ENCODE measurements at places on chromosomes 2 and 18. TPM values are rescaled to one million over a fixed set of nuclear protein-coding genes. Genes with fewer than 3 reads are reported as not detected.

DRC1 gene
- not detected for total RNA-seq

DNA sequence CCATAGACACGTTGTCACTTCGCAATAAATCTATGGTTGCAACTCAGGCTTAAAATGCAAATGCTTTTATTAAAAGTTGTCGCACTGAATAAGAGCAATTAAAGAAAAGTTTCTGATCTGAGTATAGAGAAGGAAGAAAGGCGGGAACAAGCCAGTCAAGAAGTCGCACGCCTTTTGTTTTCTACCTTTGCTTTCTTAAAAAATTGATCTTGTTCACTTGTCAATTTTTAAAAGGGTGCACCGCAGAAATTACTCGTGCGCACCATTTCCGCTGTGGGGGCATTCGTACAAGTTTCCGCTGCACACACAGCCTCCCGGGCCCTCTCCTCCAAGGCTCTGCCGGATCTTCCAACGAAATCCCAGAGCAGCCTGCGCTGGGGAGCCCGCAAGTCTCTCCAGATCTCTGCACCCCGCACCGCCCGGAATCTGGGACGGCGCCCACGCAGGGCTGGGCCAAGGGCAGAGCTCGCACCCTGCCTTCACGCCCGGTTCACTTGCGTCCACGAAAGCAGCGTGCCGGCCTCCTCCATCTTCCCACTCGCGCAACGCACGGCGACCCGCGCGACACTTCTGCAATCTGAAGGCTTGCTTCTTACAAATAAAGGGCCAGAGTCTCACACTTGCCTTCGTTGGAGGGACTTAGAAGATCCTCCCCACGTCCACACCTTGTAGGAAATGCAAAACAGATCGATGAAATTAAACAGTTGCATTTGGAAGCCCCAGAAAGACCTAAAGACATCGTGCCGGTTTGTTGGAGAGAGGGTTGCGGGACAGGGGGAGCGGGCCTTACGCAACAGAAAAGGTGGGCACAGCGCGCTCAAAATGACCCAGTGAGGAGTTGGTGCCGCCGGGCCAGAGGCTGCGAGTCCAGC lies 2.6 kb upstream of the SALL3 start:
- DNase-seq = no peak

CHRND gene
- not detected for total RNA-seq

DNA sequence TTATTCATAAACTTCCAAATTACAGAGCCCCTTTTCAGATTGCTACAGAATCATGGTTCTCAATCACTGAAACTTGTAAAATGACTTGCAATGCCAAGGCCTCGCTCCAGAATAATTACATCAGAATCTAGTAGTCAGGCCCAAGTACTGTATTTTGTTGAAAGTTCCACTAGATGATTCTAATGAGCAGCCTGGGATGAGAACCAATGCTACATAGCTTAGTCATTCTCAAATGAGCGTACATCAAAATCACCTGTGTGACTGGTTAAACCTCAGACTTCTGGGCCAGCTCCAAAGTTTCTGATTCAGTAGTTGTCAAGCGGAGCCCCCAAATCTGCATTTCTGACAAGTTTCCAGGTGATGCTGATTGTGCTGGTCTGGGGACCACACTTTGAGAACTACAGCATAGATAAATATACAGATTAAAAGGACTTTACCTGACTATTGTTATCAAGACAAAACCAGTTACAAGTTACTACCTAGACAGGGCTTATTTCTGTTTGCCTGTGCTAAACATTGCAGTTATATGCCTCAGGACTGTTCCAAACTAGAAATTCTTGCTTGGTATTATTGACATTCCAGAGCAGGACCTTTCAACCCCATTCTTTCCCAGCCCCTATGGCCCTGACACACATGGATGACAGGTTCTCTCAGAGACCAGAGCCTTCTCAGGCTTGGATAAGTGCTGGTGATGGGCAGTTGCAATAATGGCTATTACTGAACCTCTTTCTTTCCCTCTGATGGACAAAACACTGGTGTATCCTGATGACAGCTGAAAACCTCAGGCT lies 83.1 kb downstream of the UPP2 start:
- DNase-seq = no peak

DNA sequence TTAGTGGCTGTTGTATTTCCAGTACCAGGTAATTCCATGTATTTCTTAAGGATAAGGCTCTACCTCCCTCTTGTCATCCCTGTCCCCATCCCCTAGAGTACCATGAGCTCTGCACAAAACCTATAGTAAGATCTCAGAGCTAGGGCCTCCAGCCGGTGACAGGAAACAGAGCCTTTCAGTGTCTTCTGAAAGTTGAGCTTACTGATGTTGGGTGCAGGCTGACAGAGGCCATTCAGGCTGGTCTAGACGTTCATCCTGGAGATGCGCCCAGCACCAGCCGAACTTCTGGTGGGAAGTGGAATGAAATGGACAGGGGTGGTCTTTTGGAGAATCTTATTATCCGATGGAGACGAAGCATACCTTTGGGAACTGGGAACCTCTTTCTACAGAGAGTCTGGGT lies 16.7 kb upstream of the LYPD6B start:
- no peak for DNase-seq

DNA sequence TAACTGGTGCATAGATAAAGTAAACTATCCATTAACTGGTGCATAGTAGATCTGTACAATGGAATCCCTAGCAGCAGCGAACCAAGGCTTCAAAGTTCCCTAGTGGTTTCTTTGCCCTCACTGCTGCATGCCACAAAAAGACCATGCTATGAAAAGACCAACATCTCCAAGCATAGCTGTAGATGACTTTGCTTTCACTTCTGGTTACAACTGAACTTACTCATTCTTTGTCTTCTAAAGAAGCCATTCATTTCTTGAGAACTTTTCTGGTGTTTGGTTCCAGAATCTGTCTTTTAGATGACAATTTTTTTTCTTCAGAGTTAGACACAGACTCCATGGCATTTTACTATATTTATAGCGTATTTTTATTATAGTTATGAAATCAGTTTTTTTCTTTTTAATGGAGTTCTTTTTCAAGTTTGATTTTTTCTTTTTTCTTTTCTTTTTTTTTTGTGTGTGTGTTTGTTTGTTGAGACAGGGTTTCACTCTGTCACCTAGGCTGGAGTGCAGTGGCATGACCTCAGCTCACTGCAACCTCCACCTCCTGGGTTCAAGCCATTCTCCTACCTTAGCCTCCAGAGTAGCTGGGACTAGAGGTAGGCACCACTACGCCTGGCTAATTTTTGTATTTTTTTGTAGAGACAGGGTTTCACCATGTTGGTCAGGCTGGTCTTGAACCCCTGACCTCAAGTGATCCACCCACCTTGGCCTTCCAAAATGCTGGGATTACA lies 63.6 kb downstream of the SLC35F5 start:
- peak; percentile 32 for DNase-seq

DNA sequence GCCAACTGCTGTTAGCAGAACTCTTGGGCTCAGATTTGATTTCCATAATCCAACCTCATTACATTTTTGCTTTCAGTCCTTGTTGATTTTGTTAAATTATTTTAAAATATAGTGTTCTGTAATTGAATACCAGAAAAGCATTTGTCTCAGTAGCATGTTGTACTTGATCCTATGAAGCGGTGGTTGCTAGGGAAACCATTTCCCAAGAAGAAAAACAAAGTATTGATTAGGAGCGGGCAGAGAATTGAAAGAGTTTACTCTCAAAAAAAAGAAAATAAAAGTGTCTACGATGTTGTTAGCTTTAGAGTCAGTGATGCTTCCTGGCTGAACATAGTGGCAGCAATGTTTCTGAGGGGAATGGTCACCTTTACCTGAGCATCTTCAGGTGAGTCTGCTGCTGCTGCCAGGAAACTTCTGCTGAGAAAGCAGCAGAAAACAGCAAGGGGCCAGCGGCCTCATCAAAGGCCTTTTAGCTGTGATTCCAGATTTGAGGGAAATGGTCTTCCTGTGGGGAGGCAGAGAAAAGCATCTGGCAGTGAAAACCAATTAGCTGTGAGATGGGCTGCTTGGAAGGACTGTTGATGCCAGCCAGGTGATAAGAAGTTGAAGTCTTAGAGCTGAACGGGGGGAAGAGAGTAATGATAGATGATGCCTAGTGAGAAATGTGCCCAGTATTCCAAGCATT lies 37.1 kb downstream of the CRIM1 start:
- no peak for DNase-seq

GRCh38 chr2:73891276-73891901 lies 1.4 kb upstream of the ACTG2 start:
- no peak for DNase-seq

GRCh38 chr2:9053534-9053931 lies 50.0 kb upstream of the MBOAT2 start:
- DNase-seq = no peak

PROM2 gene
- 0.37 TPM for total RNA-seq

TMEM169 gene
- 0.93 TPM for total RNA-seq

CNDP2 gene
- total RNA-seq = 164 TPM

MEMO1 gene
- 71.3 TPM for total RNA-seq

DNA sequence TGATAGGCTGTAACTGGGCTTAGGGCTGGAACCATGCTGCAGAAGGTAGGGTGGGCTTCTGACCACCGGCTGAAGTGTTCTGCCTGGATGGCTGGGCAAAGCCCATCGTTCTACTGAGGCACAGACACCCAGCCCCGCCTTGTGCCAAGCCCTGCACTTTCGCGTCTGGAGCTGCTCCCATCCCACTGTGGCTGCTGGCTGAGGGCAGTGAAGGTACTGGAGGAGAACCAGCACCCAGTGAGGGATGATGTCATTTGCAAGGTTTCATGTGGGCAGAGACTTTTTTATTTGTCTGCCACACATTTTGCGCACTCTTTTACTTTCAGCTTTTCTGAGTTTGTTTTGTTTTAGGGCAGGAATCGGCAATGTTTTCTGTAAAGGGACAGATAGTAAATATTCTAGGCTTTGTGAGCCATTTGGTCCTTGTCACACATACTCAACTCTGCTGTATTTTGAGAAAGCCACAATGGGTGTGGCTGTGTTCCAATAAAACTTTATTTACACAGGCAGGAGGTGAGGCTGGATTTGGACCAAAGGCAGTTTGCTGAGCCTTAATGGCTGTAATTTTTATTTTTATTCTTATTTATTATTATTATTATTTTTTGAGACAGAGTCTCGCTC lies 85.6 kb downstream of the ASB1 start:
- DNase-seq = no peak

GRCh38 chr18:79403723-79404566 lies 8.2 kb downstream of the NFATC1 start:
- no peak for DNase-seq

CAPN14 gene
- 0.20 TPM for total RNA-seq

HOXD1 gene
- not detected for total RNA-seq

DNA sequence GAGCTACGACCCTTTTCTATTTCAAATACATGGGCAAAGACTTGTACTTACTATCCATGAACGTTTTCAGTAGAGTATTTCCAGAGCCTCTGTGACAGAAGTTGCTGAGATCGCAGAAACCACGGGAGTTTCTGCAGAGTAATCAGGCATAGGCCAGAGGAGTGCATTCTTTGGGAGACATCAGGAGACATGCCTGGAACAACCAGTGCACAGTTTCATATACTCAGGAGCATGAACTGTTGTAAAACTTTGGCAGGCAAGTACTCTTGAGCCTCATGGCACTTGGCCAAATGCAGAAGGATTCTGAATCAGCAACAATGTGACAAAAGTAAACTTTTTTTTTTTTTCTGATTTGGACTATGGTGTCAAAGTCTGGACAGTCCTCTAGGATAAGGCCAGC lies 307.1 kb downstream of the GRB14 start:
- no peak for DNase-seq

- no peak for DNase-seq
Measured at GRCh38 chr2:159129269-159129668, 157.2 kb downstream of the WDSUB1 start.

C18orf54 gene
- total RNA-seq = 10.4 TPM

DNA sequence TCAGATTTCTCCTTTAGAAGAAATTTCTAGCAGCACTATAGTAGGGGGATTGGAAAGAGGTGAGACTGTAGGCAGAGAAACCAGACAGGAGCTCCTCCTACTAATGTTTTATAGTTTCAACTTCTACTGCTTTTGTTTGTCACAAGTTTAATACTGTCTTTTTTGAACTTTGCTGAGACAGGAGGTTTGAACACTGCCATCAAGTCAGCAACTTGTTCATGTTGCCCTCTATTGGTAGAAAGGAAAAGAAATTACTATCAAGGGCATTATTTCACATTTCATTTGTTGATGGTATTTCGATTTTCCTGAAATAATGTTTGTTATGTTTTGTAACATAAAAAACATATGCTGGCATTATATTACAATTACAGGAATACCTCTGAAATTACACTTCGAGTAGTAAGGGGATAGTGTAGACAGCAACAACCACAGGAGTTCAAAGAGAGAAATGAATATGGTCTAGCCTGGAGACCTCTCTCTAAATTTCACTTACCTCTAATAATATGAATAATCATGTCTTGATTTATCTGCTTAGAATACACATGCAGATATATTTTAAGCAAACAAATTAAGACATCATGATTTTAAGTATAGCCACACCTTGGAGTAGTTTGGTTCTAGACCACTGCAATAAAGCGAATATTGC lies 12.4 kb upstream of the CCDC88A start:
- DNase-seq = no peak

KATNAL2 gene
- total RNA-seq = 0.27 TPM

- DNase-seq = no peak
Measured at GRCh38 chr2:133780099-133780996, 212.1 kb upstream of the NCKAP5 start.

FBXO15 gene
- total RNA-seq = 0.83 TPM

DNA sequence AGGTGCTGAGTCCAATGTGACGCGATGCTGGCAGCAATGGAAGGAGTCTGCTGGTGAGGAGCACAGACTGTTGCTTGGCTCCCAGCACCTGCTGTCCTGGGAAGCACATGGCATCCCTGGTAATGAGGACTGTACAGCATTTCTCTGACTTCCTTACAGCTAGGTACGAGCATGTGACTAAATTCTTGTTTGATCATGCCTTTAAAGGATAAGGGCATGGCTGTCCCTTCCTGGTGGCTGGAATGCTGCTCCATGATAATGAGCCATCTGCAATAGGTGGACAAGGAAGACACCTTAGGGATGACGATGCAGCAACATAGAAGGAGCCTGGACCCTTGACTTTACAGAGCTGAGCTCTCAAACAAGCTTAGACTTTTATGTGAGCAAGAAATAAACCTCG lies 278.0 kb upstream of the SPRED2 start:
- no peak for DNase-seq

- DNase-seq = no peak
Measured at GRCh38 chr2:16005816-16006536, 65.6 kb downstream of the MYCN start.

GRCh38 chr2:100984892-100985307 lies 17.2 kb upstream of the RPL31 start:
- peak; percentile 49 for DNase-seq

PJVK gene
- 2.5 TPM for total RNA-seq

ELAC1 gene
- 7.7 TPM for total RNA-seq

- no peak for DNase-seq
Measured at GRCh38 chr2:50347358-50348044, 684.4 kb downstream of the NRXN1 start.

GRCh38 chr2:186592137-186592875 lies 2.5 kb downstream of the ITGAV start:
- DNase-seq = no peak

DNA sequence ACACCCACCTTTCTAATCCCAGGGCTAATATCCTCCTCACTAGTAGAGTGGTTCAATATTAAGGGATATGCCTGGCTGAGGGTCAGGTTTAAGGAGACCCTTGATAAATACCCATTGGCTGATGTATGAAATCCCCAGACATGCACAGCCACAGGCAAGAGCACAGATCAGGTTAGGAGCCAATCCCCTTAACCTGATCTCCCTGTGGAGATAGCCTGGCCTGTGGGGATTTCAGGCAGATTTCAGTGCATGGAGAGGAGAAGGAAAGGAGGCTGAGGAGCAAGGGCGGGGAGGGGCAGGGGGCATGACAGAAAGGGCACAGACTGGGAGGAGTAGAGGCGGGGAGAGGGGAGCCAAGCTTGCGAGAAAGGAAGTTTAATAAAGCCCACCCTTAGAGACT lies 129.0 kb downstream of the LOXHD1 start:
- no peak for DNase-seq

ASB18 gene
- not detected for total RNA-seq

RBM45 gene
- 18.6 TPM for total RNA-seq

EDAR gene
- total RNA-seq = 2.3 TPM

Measured in activated T-helper 1 cell treated with anti-CD3 and anti-CD28 coated beads, Interleukin-12 subunit alpha, Interleukin-12 subunit beta, Interleukin-2, Interleukin-4 antibody, amounts not matched to agents 30 ng/mL and 10 ng/mL and 1 ng/mL, durations not matched to agents 14 hours and 24 hours and 36 hours (primary cell).